ENCODE measurements at places on chromosomes 11 and 22. TPM values are rescaled to one million over a fixed set of nuclear protein-coding genes. Genes with fewer than 3 reads are reported as not detected.

SVIP gene
- total RNA-seq: 5.4 TPM

TMPRSS13 gene
- 0.08 TPM for total RNA-seq

DNA sequence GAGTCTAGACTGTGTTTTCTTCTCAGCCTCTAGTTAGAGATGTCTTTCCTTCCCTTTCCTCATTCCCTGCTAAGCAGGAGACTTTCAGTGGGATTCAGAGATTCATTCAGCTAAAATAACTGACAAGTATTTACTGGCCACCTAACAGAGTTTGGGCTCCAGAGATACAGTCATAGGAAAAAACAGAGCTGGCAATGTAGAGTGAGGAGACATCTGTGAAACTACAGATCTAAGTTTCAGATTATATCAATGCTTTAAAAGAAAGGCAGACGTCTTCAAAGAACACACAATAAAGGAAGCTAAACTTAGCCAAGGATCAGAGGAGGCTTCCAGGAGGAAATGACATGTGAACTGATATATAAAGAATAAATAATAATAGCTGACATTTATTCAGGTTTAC, 355.6 kb upstream of the DDI1 start:
- DNase-seq: no peak

DNA sequence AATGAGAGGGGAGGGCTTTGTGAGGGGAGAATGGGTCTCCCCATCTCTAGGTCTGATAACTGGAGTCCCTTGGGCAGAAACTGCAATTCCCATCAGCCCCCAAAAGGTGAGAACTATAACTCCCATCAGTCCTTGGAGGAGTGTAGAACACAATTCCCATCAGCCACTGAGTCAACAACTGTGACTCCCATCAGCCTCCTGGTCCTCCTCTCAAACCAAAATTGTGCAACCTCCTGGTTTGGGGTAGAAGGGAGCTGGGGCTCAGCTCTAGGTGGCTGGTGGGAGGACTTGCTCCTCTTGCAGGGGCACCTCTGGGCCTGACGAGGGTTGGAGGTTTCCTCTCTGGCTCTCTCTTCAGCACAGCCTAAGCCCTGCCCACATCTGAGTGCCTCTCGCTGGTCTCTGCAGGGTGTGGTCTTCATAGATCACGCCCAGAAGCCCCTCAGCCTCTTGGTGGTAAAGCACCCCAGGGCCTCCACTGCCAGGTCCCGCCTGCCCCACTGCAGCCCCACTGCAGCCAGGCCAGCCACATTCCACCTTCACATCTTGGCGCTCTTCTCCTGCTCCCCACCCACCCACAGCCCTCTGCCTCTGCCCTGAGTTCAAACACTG, 18.5 kb downstream of the SLC22A12 start:
- DNase-seq: peak; percentile 28

DNA sequence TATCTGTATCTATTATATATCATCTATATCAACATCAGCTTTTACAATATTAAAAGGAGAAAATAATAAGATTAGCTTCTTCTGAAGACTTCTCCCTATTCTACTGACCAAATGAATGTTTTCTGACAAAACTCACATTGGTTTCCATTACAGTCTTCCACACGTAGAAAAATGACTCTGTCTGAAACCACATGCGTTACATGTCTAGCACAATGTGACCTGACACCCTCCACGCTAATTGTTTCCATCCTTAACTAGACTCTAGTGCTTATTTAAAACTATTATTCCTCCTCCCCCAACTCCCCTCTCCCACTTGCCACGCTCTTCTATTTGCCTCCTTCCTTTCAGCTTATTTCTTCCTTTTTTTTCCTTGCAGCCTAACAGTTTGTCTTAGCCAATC, 172.1 kb downstream of the ADAMTS15 start:
- DNase-seq: no peak

DNA sequence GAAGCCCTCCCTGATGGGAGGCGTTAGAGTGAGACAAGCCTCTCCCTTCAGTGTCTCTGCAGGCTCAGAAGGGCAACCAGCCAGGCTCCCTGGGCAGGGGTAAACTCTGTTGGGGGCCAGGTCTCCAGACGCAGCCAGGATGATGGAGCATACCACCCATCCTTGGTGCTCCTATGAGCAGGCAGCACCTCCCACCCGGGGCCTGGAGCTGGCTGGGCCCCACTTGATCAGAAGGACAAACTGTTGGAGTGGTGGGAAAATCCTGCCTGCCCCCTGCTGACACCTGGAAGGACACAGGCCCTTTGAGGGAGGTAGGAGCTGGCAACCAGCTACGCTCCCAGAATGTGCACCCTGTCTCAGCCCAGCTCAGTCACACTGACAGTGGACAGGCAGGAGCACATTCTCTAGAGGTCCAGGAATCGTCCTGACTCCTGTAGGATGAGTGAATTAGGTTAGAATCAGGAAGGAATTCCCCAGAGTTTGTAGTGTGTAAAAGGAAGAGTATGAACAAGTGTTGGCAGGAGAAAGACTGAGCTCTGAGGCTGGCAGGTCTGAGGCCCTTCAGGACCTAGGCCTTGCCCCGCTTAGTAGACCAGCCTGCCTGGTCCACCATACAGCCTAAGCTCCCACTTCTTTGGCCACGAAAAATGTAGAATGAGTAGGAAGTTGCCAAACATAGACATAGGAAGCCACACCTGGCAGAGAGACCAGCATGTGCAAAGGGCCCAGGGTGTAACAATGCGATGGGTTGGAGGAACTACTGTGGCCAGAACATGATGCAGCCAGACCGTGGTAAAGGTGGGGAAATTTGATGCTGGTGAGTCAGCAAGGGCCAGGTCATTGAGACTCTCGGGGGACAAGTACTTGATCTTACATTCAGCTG, 19.1 kb downstream of the ARHGEF17 start:
- DNase-seq: no peak

DNA sequence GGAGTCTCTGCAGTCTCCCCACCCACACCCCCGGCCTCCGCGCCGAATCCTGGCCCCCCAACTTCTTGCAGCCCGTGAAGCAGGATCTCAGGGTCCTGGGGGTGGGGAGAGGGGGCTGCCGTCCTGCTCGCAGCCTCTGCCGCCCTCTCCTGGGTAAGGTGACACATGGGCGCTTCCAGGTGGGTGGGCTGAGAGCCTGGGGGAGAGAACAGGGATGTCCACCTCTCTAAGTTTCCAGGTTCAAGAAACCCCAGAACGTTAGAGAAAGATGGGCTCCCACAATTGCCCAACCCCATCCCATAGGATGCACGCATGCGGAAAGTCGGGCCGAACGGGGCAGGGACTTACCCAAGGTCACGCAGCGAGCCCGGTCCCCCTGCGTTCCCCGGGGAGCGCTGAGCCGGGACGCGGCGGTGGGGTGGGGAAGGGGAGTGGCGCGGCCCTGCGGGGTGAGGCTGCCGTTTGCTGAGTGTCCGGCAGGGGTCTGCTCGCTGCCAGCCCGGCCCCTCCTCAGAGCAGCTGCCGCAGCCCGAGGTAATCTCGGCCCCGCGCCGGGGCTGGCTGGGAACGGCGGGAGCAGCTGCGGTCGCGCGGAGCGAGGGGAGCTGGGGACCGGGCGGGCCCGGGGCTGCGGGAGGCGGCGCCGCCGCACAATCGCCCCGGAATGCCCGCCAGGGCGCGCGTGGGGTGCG, 705 bp upstream of the CAPN1 start:
- DNase-seq: peak; percentile 89

DNA sequence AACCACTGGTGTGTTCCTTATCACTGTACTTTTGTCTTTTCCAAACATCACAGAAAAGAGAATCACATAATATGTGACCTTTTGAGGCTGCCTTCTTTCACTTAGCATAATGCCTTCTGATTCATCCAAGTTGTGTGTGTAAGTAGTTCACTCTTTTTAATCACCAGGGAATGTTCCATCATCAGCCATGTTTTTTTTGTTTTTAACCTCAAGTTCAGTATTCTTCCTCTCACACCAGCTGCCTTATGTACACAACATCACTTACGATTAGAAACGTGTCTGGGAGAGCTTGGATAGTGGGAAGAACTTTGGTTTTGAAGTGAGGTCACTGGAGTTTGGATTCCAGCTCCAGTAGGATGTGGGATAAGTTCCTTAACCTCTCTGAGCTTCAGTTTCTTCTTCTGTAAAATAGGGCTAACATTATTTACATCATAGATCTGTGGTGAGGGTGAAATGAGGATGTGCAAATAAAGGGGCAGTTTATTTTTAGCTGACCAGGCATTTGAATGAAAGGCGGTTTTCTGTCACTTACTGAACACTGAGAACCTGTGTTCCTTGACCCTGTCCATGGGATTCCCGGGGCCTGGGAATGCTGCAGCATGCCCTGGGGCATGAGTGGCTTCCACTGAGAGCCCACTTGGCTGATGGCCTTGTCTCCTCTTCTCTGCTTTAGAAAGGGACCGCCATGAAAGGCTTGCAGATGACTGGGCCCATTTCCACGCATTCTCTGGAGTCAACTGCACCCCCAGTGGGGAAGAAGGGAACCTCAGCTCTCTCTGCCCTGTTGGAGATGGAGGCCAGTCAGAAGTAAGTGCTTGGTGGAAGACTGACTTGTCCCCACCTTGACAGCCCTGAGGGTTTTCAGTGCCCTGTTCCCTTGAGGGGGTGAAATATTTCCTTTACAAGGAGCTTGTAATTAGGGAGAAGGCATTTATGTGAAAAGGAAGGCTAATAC, 92.6 kb downstream of the DEPDC5 start:
- peak; percentile 49 for DNase-seq

DNA sequence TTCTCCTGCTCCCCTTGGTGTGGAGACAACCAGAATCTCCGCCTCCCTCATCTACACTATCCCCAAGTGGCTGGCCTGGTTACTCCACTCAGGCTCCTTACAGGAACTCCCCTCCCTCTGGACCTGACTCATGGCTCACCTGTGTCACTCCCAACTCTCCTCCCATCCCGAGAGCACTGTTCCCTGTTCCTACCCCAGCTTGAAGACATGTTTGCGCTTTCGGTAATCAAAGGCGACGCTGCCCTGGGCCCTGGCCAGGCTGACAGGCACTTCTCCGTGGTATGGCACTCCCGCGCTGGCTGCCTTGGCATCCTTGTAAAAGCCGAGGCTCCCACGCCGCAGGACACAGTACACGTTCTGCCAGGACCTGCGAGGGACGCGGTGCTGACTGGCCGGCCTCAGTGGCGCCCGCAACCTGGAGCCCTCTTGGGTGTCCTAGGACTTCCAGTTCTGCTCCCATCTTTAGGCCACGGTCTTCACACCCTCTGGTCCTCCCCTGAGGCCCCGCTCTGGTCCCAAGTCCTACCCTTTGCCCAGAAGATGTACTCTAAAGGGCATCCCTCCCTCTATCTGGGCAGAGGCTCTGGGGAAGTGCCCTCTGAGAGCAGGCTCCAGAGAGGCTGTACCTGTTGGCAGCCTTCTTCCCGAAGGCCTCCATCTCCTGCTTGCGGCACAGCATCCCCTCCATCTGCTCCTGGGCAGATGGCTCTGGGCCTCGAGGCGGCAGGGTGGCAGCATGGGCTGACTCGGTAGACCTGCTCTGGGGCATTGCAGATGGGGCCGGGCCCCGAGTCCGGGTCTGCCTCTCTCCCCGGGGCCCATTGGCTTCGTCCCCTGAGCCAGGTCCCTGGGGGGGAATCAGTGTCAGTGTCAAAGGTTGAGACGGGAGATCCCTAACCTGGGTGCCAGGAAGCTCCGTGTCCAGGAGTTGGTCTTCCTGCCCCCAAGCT, 9.4 kb upstream of the RBM4B start:
- DNase-seq: no peak

DNA sequence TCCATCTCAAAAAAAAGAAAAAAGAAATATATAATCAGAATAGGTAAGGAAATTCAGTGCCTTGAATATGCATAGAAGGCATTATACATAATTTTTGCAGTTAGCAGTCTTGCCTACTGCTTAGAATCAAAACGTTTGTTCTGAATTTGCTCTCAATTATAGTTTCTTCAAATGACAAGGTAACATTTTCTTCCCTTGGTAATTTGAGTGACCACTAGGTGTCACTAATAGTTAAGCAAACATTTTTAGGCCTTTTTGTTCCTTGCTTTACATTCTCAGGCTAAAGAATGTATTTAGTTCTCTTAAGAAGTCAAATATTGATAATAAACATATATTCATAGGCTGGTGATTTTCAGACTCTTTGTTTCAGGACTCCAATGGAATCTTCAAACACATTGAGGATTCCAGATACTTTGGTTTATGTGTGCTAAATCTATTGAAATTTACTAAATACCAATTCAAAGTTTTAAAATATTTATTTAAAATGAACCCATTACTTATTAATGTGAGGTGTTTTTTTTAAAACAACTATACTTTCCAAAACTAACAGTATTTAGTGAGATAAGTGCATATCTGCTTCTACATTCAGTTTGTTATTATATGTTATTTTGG, 55.0 kb upstream of the DEPDC7 start:
- DNase-seq: peak; percentile 78

DNA sequence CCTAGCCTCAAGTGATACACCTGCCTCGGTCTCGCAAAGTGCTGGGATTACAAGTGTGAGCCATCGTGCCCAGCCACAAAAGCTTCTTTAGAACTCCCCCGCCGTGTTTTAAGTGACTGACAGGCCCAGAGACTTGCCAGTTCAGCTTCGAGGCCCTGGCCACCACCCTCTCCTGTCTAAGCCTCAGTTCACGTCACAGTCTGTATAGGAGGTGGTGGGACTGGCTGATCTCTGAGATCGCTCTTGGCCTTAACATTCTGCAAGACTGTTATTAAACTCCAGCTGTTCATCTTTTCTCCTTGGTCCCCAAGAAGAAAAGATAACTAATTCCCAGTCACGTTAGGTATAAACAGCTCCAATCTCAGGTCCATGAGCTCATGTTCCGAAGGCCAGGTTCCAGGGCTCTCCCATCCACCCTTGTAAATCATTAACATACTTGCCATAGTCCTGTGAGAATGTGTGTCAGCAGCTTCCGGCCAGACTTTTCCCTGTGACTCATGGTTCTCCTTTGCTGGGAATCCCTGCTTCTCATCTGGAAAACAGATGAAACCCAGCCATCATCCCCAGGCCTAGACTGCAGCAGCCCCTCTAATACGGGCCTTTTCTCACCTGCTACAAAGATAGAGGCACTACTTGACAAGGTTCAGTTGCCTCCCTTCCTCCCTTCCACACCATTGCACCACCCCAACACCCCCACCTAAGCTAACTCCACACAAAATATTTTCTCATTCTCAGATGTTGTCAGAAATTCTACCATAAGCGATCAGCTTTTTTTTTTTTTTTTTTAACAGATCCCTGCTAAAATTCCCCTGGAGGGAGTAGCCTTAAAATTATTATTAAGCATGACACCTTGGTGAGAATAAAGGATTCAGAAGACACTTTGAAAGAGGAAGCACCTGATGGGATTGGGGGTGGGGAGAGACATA, 5.6 kb upstream of the KIAA0930 start:
- DNase-seq: no peak

DNA sequence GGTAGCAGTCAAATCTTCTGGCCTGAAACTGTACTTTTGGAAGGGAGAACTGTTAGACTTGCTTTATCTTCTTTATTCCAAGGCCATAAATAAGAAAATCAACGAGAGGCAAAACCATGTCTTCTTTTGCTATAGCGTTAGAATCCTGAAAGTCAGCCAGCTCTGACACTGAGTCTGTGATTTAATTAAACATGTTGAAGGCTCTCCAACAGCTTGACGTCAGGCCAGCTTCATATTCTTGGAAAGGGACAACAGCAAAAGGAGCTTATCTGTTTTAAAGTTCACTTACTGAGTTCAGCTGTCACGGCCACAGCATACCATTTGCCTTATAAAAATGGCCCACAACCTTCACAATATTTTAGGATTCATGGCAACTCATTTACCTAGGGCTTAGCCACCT, 131.0 kb upstream of the LDLRAD3 start:
- DNase-seq: no peak

GRCh38 chr11:68948935-68949334, 31.9 kb downstream of the MRGPRD start:
- DNase-seq: no peak

- DNase-seq: no peak
Measured at GRCh38 chr22:44663256-44663999, 38.6 kb upstream of the PRR5 start.

All from GM23338 (cell line).